Activated naive CD4-positive, alpha-beta T cell treated with anti-CD3 and anti-CD28 coated beads, Interleukin-2, amount 10 ng/mL, durations not matched to agents 7 days and 5 days (primary cell): ENCODE measurements at places on chromosomes 2 and 18.

DNA sequence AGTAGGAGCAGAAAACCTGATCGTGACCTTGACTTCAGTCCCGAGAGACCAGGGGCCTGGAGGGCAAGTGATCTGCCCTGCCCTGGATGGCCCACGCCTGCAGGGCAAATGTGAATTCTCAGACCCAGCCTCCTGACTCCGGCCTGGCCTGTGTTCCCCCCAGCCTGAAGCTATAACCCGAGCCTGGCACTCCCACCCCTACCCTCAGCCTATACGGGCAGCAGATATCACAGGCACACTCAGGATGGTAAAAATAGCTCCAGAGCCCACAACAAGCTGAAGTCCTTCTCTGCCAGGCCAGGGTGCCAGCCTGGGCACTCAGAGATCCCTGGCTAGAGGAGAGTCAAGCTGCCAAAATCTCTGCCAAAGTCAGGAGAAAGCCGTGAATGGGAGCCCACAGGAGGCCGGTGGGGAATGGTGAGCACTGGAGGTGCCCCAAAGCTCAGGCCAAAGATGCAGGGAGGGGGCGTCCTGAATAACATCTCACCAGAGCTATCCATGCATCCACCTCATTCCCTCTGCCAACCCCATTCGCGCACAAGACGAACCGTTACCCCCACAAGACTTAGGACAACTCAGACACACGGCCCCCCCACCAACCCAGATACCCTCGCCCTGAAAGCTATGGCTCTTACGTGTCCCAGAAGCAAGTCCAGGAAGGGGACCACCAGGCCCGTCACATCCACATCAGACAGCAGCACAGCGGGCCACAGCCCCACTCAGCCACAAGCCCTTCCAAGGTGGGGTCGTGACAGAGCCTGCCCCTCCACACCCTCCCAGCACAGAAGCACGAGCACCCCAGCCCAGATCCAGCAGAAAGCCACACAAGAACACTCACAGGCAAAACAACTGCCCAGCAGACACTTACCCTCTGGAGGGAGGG lies 144.9 kb downstream of the TNS1 start:
- no peak for DNase-seq

DNA sequence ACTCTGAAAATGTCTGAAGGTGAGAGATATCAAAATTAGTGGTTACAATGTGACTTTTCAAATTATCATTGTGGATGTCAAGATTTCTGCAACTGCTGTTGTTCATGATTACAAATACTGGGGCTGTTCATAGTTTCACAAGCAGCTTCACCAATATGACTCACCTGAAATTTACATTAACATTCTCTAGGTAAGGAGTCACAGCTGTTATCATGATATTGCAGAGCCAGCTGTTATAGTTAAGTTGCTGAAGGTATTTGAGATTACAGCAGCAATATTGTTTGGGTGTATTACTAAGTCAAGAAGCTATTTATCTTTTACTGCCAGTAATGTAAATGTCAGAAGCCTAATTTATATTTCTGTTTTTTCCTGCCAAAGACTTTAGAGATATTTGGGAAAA lies 140.0 kb downstream of the MC4R start:
- DNase-seq = no peak

- no peak for DNase-seq
These were observed 67.6 kb downstream of the AGAP1 start for GRCh38 chr2:235561450-235561849.

GRCh38 chr2:204234879-204235278 lies 298.3 kb downstream of the ICOS start:
- no peak for DNase-seq

GRCh38 chr2:36775261-36775660 lies 78.8 kb downstream of the VIT start:
- no peak for DNase-seq

GRCh38 chr2:36565712-36566111 lies 32.3 kb downstream of the FEZ2 start:
- no peak for DNase-seq

- no peak for DNase-seq
These were observed 1149.4 kb upstream of the ZEB2 start for GRCh38 chr2:145669301-145669700.

GRCh38 chr18:8771930-8772329 lies 66.6 kb downstream of the MTCL1 start:
- no peak for DNase-seq

DNA sequence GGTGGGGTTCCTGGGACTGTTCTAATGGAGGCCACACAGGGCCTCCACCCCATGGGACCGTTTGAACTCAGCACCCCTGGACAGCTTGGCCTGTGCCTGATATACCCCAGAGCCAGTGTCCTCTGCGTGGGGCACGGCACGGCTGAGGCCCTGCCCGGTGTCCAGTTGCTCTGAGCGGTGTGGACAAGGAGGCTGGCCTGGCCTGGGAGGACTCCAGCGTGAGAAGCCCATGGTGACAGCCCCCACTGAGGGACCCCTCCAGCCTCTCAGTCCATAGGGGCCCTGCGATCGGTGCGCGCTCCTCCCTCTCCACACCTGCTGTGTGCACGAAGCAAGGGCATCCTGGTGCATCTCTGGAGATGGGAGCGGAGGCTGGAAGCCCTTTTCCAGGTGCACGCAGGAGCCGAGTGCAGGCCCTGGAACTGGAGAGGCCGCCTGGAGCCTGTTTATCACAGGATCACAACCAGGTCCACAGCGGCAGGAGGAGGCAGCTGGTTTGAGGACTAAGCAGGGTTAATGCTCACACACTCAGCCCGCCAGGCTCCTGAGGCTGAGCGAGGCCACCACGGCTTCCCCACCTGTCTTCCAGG lies 120.2 kb downstream of the PTGR3 start:
- DNase-seq = no peak

- peak; percentile 50 for DNase-seq
These were observed 319 bp downstream of the ZSCAN30 start for GRCh38 chr18:35289727-35290093.

DNA sequence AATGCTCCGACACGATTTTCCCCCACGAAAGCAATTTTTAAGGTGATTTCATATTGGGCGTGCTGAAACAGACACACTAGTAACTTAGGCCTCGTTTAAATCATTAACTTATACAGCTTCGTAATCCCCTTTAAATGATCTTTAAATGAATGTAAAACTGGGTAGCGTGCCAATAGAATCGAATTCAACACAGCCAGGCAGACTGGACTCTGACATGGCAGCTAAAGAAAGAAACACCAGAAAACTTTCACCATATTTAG lies 2.4 kb upstream of the ID2 start:
- no peak for DNase-seq

GRCh38 chr2:88148929-88149438 lies 21.1 kb upstream of the FABP1 start:
- DNase-seq = no peak

- no peak for DNase-seq
These were observed 48.5 kb downstream of the CCDC138 start for GRCh38 chr2:108835040-108835439.

- no peak for DNase-seq
These were observed 1096.6 kb downstream of the TSN start for GRCh38 chr2:122851972-122852531.

DNA sequence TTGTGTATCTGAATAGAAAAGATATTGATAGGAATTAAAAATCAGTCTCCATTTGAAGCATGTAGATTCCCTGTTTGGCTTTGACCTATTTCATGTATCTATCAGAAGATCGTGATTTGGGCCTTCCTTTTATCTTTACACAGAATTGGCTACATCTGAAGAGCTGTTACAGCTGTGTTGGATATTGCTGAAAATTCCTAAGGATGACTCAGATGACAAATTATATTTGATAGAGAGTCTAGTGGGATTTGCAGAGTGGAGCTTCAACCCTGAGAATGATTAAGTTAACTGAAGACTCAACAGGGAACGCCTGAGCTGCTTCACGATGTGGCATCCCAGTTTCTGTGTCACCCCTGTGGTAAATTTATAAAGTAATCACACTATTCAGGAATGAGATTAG lies 4.9 kb upstream of the COL3A1 start:
- DNase-seq = no peak

DNA sequence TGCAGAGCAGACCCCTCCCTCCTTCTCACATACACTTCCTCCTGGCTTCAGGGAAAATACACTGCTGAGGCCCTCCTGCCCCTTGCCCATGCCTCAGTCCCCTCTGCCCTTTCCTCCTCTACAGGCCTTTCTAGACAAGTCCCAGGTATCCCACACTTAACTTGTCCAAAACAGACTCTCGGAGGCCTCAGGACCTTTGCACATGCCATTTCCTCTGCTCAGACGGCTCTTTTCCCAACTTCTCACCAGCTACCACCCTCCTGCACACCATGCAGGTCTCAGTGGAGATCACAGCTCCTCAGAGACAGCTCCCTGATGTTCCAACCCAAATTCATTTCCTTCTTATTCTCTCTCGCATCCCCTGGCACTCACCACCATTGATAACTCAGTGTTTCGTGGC lies 11.7 kb downstream of the TBC1D8 start:
- DNase-seq = no peak

- no peak for DNase-seq
These were observed 452.2 kb downstream of the MBD2 start for GRCh38 chr18:53772293-53772692.

DNA sequence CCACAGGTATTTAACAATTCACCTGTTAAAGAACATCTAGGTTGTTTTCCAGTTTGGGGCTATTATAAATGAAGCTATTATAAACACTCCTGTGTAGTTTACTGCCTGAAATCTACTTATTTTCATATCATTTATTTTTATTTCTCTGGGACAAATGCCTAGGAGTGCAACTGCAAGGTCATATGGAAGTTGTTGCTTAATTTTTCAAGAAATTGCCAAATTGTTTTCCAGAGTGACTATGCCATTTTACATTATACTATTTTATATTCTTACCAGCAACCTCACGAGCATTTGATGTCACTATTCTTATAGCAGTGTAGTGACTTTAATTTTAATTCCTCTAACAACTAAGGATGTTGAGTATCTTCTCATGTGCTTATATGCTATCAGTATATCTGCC lies 298.4 kb downstream of the EXOC6B start:
- no peak for DNase-seq

- no peak for DNase-seq
These were observed 90.6 kb downstream of the KCTD1 start for GRCh38 chr18:26457611-26458353.

- no peak for DNase-seq
These were observed 72.6 kb downstream of the AOX1 start for GRCh38 chr2:200658278-200658864.

DNA sequence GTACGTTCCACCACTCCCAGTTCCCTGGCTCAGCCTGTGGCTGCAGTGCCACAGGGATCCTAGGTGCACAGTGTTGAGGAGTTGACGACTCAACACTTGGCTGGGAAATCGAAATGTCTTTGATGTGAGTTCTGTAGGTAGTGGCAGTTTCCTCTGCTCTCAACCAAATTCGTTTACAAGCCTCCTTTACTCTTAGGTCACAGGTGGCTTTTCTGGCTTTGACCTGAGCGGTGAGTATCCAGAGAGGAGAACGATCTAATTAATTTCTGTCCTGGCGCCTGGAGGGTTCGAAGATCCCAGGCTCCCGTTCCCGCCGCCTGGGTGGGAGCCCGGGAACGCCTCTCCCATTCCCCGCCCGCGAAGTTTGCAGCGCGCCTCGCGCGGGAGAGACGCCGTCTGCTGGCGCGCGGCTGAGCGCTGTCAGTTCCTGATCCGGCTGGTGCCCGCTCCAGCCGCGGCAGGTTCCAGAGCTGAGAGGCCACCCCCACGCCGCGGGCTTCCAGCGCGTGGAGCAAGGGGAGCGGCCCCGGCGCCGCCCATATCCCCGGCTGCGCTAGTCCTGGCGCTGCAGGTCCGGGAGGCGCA lies at the start of gene LAMA3:
Gene LAMA3, plus strand, starts transcription at position 423 of the 585 bp plus-strand sequence. CDS start 231 bp downstream, outside the sequence.
- peak; percentile 52 for DNase-seq

GRCh38 chr2:41928526-41928925 lies 119.3 kb upstream of the PKDCC start:
- DNase-seq = no peak

DNA sequence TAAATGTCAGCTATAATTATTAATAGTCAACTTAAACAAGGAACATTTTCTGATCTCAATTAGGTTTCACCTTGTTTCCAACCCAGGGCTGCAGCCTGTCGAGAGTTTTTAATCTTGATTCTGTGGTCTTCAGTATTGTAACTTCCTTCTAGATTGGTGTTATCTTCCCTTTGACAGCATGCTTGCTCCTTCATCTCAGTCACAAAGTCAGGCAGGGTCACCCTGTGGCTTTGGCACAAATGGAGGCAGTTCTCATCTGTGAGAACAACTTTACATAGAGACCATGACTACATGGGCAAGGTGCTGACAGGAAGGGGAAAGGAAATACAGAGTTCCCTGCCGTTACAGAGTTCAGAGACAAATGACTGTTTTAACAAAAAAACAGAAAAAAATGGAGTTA lies 50.5 kb downstream of the HNRNPLL start:
- DNase-seq = no peak

- DNase-seq = peak; percentile 52
These were observed 78.4 kb downstream of the LIMS1 start for GRCh38 chr2:108612514-108613183.

GRCh38 chr2:16507655-16508489 lies 157.8 kb downstream of the CYRIA start:
- DNase-seq = no peak
